Endothelial cell (in vitro differentiated cells): ENCODE measurements at places on chromosomes 6 and 20.

GRCh38 chr6:156109713-156110112 lies 654.1 kb upstream of the NOX3 start:
- DNase-seq = no peak

- no peak for DNase-seq
Observed at GRCh38 chr6:138155443-138155842, 6.3 kb upstream of the ARFGEF3 start.

GRCh38 chr6:132548746-132549463 lies 3.6 kb upstream of the TAAR8 start:
- no peak for DNase-seq

GRCh38 chr6:48184648-48185047 lies 73.7 kb upstream of the PTCHD4 start:
- no peak for DNase-seq

DNA sequence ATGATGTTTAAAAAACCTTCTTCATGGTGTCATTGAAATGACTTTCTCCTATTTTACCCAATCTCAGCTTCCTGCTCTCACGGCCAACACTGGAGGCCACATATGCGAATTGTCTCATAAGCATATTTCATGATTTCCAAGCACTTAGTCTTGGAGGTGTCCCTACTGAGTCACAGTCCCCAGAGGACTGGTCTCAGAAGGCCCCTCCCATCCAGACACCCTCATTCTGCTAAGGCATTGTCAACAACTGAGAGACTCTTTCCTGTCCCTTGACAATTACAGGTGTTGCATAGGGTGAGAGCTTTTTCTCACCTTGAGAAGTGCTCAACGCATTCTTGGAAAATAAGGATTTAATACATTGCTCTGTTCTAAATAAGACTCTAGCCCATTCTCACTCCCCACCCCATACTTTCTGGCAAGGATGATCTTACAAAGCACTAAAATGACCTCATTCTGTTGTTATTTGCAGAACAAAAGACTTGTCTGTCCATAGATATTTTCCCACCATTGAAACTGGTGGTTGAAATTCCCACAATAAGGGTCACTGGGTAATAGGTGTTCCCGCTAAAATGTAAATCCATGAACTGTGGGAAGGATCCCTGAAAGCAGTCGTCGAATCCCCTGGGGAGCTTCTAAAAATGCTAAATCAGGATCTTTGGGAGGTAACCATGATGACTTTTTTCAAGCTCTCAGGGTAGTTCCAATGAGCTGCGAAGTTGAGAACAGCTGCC lies 32.3 kb upstream of the SLC22A23 start:
- DNase-seq = no peak

- DNase-seq = no peak
Observed at GRCh38 chr6:27911956-27912446, at the start of gene OR2B2. Gene OR2B2, minus strand, starts transcription at chr6:27912396. Its CDS starts 77 bp downstream, at chr6:27912319.

DNA sequence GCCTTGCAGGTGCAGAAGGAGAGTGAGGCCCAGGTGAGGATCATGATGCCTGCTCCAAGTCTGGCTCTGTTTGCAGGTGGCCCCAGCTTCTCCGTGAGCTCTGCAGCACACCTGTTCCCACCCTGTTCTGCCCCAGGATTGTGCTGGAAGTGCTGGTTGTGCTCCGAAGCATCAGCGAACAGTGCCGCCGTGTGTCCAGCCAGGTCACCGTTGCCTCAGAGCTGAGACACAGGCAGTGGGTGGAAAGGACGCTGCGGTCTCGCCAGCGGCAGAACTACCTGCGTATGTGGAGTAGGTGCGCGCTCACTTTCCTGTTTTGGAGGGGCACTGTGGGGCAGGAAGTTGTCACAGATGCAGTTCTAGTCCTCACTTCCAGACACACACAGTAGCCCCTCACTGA lies 25.0 kb downstream of the ERMARD start:
- no peak for DNase-seq

DNA sequence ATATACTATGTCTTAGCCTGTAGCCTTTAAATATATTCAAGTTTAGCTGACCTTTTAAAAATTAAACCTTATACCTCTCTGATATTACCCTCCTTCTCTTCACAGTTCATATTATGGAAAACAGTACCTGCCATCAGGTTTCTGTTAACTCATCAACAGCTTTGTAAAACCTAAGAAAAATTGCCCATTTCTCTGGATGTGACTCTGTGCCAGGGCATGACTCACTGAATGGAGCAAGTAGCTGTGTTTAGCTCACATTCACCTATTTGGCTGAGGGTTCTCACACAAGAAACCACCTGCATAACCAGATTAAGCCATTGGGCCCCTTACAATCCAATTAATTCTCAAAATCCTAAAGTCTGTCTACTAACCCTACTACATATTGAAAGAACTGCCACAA lies 678.8 kb upstream of the MARCKS start:
- DNase-seq = no peak

DNA sequence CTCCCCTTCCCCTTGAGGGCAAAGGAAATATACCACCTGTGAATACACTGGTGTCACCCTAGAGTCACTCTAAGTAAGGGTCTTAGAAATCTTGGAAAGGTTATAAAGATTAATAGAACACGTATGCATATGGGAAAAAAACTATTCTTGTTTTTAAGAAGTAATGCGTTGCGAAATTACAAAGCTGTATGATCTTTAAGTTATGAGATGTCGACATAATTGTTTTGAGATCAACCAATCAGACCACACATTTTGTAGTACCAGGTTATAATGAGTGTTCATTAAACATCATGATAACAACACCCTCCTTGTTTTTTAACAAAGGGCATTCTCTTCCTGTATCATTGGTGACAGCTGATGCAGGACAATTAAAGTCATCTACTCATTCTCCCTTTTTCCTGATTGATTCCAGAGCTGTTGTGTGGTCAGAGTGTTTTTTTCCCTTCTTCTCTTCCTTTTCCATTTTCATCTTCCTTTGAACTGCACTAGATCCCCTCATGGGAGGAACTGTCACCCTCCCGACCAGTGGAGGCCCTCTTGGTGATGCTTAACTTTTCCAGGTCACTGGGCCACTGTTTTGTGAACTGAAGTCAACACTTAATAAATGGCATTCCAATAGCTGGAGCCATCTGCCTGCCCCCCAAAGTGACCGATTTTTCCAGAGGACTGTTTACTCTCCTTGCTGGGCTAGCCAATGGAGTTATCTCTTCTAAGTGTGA lies 37.0 kb downstream of the PRDM1 start:
- no peak for DNase-seq

DNA sequence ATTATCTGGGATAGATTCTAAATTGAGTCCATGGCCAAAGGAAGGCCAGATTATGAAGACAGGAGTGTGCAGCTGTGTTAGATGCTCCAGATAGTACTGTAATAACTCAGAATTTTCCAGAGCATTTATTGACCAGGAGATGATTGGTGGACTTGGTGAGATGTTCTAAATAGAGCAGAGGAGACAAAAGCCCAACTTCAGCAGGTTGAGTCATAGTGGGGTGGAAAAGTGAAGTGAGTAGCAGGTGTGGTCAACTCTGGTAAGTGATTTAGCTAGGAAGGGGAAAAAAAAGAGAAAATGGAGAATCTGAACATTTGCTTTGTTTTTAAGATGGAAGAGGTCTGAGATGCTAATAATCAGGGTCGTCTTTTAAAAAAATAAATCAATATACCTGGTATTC lies 227.4 kb downstream of the TMEM200A start:
- DNase-seq = no peak

- DNase-seq = no peak
Observed at GRCh38 chr6:139655783-139656705, 281.6 kb upstream of the CITED2 start.

DNA sequence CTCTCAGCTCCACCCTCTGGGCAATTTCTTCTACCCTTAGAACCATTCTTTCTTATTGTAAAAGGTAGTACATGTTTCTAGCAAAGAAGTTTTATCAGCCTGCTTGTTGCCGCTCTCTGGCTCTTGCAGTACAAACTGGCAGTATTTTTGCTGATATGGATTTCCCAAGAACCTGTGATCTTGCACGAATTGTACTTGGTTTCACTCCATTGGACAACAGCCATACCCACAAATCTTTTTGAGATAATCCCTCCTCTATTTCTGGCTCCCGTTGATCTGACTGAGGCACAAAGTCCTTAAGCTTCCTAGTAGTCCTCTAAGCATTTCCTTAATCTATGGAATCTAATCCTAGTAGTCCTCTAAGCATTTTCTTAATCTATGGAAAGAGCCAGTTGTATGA lies 487.0 kb upstream of the PTCHD4 start:
- DNase-seq = no peak

DNA sequence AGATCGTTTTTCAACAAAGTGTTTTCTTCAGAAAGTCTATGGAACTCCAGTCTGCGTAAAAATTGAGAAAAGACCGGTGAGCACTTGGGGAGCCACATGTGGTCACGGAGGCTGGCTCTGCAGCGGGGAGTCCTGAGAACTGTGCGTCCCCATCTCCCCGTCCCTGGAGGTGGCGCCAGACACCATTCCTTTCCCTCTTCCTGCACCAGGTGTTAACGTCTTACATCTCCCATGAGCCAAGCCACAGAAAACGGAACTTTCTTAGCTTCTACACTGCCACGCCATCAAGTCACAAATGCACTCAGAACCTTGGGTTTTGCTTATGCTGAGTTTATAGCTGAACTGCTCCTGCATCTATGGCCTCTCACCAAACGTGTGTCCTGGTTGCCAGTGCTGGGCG lies 62.6 kb downstream of the GINS1 start:
- DNase-seq = peak; percentile 51

- no peak for DNase-seq
Observed at GRCh38 chr6:141653590-141653989, 479.1 kb upstream of the GJE1 start.

DNA sequence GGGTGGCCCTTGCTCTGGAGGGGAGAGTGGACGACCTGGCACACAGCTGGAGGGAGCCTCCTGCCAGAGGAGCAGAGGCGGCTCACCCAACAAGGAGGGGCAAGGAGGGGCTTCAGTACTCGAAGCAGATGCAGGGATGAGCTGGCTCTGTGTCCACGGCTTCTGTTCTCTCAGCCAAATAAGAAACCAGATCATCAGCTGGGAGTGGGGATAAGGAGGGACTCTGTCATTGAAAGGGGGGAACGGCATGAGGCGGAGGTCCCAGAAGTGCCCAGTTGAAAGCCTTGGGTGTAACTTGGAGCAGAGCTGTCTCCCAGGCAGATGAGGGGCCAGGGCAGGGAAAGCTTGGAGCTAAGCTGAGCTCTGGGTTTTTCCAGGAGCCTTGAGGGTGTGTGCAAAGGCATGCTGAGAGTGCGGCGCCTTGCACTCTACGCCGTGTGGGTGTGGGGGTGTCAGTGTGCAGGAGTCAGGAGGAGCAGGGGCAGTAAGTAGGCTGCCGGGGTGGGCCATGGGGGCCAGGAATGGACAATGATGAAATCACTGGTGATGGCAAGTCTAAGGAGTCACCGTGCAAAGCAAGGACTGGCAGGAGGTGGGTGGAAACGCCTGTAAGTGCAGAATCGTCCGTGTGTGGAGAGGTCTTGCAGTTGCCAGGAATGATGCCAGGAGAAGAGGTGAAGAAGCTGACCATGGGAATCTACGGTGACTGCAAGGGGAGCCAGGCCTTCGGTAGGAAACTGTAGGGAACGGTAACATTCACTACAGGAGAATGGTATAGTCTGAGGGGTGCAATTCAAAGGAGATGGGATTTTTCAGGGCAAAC lies 85.4 kb upstream of the FOXQ1 start:
- no peak for DNase-seq

DNA sequence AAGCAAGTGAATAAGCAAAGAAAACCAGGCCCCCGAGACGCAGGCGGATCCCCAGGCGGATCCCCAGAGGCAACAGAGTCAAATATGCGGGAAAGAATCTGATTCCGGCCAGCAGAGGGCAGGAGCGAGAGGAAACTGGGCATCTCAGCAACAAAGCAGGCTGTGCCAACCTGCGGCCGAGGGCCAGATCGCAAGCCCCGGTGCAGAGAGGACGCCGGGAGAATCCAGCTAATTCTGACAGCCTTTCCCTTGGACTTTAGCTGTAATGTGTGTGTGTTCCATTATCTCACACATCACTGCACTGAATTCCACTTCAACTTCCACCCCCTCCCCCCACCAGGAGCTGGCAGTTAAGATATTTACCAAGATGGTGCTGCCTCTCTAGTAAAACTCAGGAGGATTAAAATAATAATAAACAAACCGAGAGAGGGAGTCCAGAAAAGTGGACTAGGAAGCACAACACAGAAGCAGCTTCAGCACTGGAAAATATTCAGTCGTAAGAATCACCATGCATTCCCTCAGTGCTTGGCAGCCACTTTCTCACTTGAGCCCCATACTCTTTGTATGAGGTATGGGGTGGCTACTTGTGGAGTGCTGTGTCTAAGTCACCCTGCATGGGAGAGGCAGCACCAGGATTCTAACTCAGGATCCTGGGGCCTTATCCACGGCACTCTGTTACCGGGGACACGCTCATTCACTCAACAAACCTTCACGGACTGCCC lies 66.2 kb upstream of the SNX9 start:
- peak; percentile 88 for DNase-seq

DNA sequence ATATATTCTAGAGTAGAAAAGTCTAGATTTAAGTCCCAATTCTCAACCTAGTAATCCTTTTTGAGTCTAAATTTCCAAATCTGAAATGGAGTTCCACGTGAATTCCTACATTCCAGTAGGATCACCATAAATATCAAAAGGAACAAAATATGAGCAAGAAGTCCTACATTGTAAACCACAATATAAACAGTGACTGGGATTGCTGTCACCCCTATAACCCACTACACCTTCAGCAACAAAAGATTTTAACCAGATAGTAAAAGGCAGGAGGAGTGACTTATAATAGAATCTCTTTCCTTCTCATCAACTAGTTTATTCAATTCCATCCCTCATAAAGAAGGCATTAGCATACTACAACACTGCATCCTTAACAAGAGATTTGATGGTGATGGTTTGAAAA lies 210.6 kb downstream of the KIF16B start:
- DNase-seq = no peak

GRCh38 chr6:93523365-93523764 lies 104.0 kb upstream of the EPHA7 start:
- no peak for DNase-seq

- DNase-seq = no peak
Observed at GRCh38 chr20:16641511-16642023, 68.3 kb upstream of the KIF16B start.

GRCh38 chr6:7189101-7189758 lies 81.5 kb downstream of the RREB1 start:
- no peak for DNase-seq

GRCh38 chr20:58239216-58239615 lies 10.8 kb upstream of the ANKRD60 start:
- DNase-seq = no peak

DNA sequence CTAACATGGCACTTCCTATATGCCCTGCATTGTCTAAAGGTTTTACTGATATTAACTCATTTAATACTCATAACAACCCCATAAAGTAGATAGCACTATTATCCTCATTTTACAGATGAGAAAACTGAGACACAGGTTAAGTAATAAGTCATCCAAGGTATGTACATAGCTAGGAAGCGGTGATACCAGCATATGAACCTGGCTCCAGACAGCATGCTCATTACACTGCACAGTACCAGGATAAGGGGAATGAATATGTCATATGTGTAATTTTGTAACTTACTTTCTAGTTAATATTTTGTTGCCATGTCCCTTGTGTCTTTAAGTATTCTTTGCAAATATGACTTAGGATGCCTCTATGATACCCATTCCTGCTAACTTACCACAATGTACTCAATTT lies 53.2 kb upstream of the PBOV1 start:
- no peak for DNase-seq

- peak; percentile 61 for DNase-seq
Observed at GRCh38 chr6:1609041-1609647, 571 bp upstream of the FOXC1 start.

- DNase-seq = no peak
Observed at GRCh38 chr6:10073341-10073740, 341.5 kb downstream of the TFAP2A start.
